ENCODE measurements at places on chromosomes 11 and 22. TPM values are rescaled to one million over a fixed set of nuclear protein-coding genes. Genes with fewer than 3 reads are reported as not detected.
A peak's percentile ranks its signal among the peaks of the same experiment; 100 is the strongest.

Gene OR8D2
- not detected for total RNA-seq

Gene SCGB1D2
- total RNA-seq, result not detected

Gene PHLDA2
- total RNA-seq, result not detected

Gene BLID
- total RNA-seq, result not detected

Gene OR5B17
- total RNA-seq, result not detected

Gene AQP11
- total RNA-seq, result 1.2 TPM

Gene MS4A1
- not detected for total RNA-seq

Gene TUBGCP6
- total RNA-seq, result 20.1 TPM

Gene GAB4
- not detected for total RNA-seq

Gene B3GAT3
- total RNA-seq, result 9.8 TPM

GRCh38 chr11:19225581-19225980 lies 15.2 kb downstream of the E2F8 start:
- H3K27me3 ChIP-seq, result no peaks in the 10 kb centered on the region
- peaks cover 6% of the 10 kb centered on the region for H3K4me1 ChIP-seq
- no peak overlapping the region for H3K4me3 ChIP-seq

GRCh38 chr11:77467993-77468392 lies 5.9 kb downstream of the PAK1 start:
- H3K4me3 ChIP-seq, result no peak overlapping the region
- H3K4me1 ChIP-seq, result no peaks in the 10 kb centered on the region
- H3K27ac ChIP-seq, result no peak overlapping the region

GRCh38 chr22:30357236-30357570 lies 396 bp downstream of the CCDC157 start:
- DNase-seq, result no peak
- H3K4me1 ChIP-seq, result peaks cover 36% of the 10 kb centered on the region
- no peaks in the 10 kb centered on the region for H3K27me3 ChIP-seq
- peak overlapping the region; percentile 57 for H3K4me3 ChIP-seq
- no peaks in the 10 kb centered on the region for H3K36me3 ChIP-seq
- peak overlapping the region; percentile 95 for H3K27ac ChIP-seq

DNA sequence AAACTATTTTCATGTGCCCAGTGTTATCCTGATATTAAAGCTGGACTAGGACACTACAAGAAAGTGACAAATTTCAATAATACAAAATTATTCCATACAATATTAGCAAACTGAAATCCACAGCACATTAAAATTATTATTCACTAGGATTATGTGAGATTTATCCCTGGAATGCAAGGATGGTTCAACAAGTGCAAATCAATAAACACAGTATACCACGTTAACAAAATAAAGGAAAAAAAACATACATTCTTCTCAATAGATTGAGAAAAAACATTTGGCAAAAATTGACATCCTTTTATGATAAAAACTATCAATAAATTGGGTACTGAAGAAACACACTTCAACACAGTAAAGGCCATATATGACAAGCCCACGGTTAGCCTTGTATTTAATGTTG lies 1758.2 kb upstream of the RAG2 start:
- no peaks in the 10 kb centered on the region for H3K27me3 ChIP-seq
- H3K4me3 ChIP-seq, result no peak overlapping the region
- no peaks in the 10 kb centered on the region for H3K36me3 ChIP-seq
- no peak for DNase-seq

- no peak for DNase-seq
- no peak overlapping the region for H3K27ac ChIP-seq
- no peaks in the 10 kb centered on the region for H3K27me3 ChIP-seq
- peaks cover 9% of the 10 kb centered on the region for H3K36me3 ChIP-seq
- H3K4me1 ChIP-seq, result peaks cover 18% of the 10 kb centered on the region
These were observed 1.8 kb downstream of the TTC17 start for GRCh38 chr11:43360361-43361032.

DNA sequence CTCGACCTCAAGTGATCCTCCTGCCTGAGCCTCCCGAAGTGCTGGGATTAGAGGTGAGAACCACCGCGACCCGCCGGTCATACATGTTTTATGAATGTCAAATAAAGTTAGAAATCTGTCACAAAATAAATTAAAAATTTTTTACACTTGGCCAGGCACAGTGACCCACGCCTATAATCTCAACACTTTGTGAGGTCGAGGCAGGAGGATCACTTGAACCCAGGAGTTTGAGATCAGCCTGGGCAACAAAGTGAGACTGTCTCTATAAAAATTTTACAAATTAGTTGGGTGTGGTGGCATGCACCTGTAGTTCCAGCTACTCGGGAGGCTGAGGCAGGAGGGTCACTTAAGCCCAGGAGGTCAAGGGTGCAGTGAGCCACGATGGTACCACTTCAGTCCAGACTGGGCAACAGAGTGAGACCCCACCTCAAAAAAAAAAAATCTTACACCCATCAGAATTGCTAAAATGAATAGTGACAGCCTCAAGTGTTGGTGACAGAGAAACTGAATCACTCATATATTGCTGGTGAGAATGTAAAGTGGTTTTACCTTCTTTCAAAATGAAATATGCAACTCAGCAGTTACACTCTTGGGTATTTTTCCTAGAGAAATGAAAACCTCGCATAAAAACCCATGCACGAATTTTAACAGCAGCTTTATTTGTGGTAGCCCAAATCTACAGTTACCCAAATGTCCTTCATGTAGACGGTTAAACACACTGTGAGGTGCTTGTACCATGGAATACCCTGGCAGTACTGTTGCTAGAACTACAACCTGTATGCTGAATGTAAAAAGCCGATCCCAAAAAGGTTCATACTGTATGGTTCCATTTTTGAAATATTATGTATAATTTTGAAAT lies 55.4 kb downstream of the MED15 start:
- H3K27me3 ChIP-seq, result no peaks in the 10 kb centered on the region
- H3K36me3 ChIP-seq, result peaks cover 3% of the 10 kb centered on the region
- H3K4me1 ChIP-seq, result peaks cover 6% of the 10 kb centered on the region

DNA sequence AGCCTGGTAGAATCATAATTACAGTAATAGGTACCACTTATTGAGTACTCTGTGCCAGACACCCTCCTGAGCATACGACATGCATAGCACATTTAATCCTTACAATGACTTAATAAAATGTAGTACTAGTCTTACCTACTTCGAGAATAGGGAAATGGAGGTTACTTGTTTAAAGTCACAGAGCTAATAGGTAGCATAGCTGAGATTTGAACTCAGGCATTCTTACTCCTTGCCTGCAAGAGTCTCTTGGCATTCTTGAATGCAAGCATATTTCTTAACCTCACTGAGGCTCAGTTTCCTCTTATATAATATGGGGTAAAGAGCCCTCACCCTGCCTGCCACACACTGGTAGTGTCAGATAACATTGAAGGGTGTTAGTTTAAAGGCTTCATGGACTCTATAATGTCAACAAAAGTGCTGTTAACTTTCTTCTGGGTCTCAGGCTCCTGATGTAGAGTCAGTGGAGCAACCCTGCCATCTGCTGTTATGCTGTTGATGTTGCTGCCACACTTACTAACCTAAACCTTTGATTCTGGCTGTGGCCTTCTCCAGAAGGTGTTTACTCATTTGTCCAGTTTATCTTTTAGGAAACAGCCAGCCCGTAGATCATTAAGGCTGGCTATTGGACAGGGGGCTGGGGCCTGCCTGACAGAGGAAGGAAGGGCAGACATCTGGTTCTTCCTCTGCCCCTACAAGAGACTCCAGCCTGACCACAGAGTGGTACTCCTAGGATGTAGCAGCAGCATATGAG lies 18.9 kb downstream of the LIMK2 start:
- no peaks in the 10 kb centered on the region for H3K27me3 ChIP-seq
- H3K4me3 ChIP-seq, result no peak overlapping the region
- DNase-seq, result peak; percentile 46
- H3K36me3 ChIP-seq, result peaks cover 5% of the 10 kb centered on the region
- H3K27ac ChIP-seq, result peak overlapping the region; percentile 65
- H3K4me1 ChIP-seq, result peaks cover 42% of the 10 kb centered on the region

GRCh38 chr11:69562302-69562701 lies 78.7 kb upstream of the CCND1 start:
- DNase-seq, result no peak
- no peaks in the 10 kb centered on the region for H3K4me1 ChIP-seq
- no peak overlapping the region for H3K27ac ChIP-seq
- H3K36me3 ChIP-seq, result no peaks in the 10 kb centered on the region
- H3K27me3 ChIP-seq, result no peaks in the 10 kb centered on the region
- no peak overlapping the region for H3K4me3 ChIP-seq

DNA sequence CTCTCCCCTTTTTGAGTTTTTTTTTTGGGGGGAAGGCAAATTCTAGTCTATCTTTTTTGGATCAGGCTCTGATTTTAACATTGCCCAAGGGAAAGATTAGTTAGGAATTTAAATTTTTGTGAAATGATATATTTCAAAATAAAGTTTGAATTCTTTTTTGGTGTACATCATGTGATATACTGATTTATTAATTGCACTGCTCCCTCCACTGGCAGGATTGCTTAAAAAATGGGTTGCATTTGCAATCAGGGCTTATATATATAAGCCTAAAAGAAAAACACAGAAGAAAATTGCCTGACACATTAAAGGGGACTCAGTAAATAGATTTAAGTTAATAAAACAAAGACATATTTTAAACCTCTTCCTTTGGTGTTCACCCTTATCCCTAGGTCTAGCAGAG lies 1.2 kb downstream of the DYNC2H1 start:
- H3K27ac ChIP-seq, result no peak overlapping the region
- peaks cover 3% of the 10 kb centered on the region for H3K27me3 ChIP-seq
- peaks cover 4% of the 10 kb centered on the region for H3K4me1 ChIP-seq
- no peaks in the 10 kb centered on the region for H3K36me3 ChIP-seq
- H3K4me3 ChIP-seq, result no peak overlapping the region

DNA sequence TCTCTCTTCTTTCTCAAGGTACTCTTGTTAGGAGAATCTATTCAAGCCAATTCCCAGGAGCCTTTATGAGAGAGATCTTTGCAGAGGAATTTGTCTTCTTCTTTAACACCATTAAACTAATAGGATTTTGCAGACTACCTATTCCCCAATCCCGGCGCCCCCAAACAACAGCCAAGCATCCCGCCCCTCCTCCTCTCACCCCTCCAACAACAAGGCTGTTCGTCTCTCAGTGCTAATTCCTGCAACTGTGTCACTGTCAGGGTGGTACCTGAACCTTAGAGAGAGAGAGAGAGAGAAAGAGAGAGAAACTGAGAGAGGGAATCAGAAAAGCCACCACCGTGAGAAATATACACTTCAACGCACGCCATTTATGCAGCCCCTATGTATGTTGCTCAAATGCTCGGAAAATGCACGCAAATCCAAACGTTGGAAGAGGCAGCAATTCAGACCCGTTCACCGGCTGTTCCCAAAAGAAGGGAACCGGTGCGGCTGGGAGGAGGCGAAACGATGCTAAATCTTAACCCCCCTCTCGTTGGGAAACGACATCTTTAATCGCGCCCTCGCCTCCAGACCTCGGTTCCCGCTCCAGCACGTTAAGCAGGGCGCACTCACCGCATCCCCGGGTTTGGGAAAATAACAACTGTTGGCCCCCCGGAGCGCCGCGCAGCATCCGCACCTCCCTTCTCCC lies 961 bp downstream of the KCNA4 start:
- no peaks in the 10 kb centered on the region for H3K36me3 ChIP-seq
- DNase-seq, result no peak
- H3K4me1 ChIP-seq, result no peaks in the 10 kb centered on the region
- H3K27ac ChIP-seq, result no peak overlapping the region
- peak overlapping the region; percentile 67 for H3K4me3 ChIP-seq

DNA sequence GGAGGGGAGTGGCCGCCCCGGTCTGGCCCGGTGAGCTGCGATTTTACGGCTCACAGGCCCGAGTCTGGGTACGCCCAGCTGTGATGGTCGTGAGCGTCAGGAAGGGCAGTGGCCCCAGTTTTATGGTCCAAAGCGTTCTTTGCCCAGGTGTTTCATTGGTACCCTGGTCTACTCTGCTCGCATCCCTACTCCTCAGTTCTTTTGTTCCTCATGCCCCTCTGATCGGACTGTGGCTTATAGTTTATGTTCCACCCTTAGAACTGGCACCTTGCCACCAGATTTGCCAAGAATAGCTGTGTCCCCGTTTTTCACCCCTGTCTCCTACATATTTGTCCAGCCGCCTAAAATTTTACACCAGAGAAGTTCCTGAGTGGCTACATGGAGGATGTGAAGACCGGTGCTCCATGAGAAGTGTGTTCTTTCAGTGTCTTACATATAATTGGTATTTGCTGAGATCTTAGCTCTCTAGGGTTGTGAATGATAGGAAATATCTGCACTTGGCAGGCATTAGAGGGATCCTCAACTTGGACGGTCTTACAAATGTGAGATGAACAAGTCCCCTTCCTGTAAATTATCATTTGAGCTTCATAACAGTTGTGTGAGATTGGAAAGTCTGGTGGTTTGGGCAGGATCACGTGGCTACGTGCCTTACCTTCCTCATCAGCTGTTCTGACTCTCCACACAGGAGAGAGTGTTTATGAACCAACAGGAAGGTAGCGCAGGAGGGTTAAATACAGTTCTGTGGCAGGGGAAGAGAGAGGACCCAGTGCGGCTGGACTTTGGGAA lies 1.1 kb downstream of the PANX1 start:
- no peak for DNase-seq
- H3K36me3 ChIP-seq, result no peaks in the 10 kb centered on the region
- peak overlapping the region; percentile 66 for H3K4me3 ChIP-seq
- peak overlapping the region; percentile 83 for H3K27ac ChIP-seq
- peaks cover 22% of the 10 kb centered on the region for H3K4me1 ChIP-seq

GRCh38 chr11:73995731-73996130 lies 13.1 kb upstream of the UCP2 start:
- no peak overlapping the region for H3K4me3 ChIP-seq
- DNase-seq, result no peak
- H3K4me1 ChIP-seq, result no peaks in the 10 kb centered on the region

GRCh38 chr11:28106353-28107043 lies 1.5 kb downstream of the KIF18A start:
- no peaks in the 10 kb centered on the region for H3K36me3 ChIP-seq
- H3K4me1 ChIP-seq, result peaks cover 32% of the 10 kb centered on the region
- no peak overlapping the region for H3K27ac ChIP-seq
- DNase-seq, result no peak
- H3K4me3 ChIP-seq, result no peak overlapping the region

DNA sequence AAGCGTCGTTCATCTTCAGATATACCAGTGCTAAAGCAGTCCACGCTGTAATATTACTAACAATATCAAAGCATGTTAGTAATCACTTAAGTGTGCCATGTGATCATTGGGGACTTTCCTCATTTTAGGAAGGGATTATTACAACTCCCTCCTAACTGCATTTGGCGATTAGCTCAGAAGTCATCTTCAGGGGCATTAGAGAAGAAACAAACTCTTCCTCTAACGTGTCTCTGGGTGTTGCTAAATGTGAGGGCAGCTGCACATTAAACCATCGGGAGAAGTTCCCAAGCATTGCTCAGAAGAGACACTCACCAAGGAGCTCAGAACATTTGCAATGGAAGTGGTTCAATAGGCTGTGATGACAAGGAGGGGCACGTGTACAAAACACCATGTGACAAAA lies 17.2 kb downstream of the TESMIN start:
- no peaks in the 10 kb centered on the region for H3K4me1 ChIP-seq
- H3K4me3 ChIP-seq, result no peak overlapping the region
- DNase-seq, result no peak
- no peak overlapping the region for H3K27ac ChIP-seq
- no peaks in the 10 kb centered on the region for H3K27me3 ChIP-seq
